ENCODE measurements at places on chromosomes 3 and 15.

DNA sequence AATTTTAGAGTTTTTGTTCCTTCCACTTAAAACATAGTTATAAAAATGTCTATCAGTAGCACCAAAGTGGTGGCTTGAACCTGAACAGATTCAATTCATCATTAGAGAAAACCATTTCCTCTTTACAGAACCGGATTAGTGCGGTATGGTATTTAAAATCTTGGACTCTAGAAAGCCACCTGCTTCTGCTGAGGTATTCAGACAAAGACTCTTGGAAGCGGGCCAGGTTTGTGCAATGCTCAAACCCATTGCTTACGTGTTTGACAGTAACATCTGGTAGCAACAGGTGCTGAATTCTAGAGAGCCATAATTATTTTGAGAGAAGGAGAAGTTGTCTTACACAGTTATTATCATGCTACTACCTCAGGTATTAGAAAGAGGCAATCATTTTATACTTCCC lies 290.5 kb downstream of the NAALADL2 start:
- DNase-seq, result no peak

DNA sequence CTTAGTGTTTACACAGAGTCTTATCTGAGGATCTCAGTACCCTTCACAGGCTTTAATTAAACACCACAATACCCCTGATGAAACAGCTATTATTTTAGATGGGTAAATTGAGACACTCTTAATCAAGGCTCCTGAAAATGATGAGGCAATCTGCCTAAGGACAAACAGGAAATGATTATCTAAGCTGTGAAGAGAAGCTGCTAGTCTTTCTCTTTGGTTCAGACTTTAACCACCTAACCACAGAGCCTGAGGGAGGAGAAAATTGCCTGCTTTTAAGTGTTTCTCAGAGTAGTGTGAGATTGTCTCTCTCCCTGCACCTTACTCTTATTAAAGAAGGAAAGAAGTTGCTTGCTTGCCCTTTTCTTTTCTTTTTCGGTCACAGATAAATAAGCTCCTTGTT lies 364.3 kb upstream of the ADAMTS9 start:
- DNase-seq, result no peak

DNA sequence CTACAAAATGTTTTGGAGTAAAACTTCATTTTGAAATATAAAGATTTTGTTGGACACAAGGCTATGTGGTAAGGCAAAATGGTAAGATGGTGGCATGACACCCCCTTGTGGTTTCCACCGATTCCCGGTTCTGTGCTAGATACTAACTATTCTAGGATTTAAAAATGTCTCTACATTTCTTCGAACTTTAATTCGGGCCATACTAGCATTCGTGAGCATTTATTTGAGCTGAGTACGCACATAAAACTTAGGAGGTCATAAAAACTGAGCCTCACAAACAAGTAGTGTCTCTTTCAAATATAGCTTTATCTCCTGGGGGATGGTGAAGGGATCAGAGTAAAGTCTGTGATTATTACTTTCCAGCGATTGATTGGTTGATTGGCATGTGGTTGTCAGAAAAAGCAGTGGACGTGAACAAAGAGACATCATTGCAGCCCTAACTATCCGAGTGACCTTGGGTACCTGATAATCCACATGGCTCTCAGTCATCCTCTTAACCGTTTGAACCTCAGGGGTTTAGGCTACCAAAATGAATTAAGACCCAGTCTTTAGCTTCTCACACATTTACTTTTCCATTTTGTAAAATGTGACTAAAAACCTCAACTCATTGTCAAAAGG lies 1.1 kb upstream of the ZNF639 start:
- no peak for DNase-seq

DNA sequence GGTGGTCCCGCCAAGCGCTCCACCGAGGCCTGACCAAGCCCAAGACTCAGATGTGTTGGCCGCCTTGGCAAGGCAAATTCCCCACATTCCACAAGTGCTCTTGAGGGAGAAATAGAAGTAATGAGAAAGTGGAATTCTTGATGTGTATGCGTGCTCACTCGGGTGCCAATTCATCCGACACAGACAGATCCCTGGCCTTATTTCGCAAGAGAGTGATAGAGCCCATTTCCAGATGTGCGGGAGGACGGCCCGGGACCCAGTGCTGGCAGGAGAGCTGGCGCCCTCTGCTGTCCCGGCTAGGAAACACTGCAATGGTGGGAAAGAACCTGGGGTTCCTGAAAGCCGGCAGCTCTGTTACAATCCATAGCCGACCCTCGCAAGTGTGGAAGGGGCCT lies 76.0 kb downstream of the HMG20A start:
- peak; percentile 6 for DNase-seq

GRCh38 chr15:46764851-46765250 lies 952.5 kb upstream of the SEMA6D start:
- DNase-seq, result no peak

DNA sequence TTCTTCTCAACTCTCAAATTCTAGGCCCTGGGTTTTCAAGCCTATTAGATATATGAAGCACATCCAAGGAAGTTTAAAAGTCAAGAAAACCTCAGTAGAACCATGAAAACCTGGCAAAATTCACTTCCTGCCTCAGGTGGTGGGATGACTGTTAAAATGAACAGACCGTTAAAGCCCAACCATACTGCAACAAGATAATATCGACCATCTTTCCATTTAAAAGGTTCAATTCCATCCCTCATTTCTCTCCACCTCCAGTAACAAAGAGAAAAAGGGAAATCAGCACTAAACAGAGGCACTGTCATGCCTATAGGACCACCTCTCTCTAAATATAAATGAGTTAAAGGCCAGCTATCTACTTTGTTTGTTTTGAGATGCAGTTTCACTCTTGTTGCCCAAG lies 31.2 kb downstream of the EDC3 start:
- no peak for DNase-seq

GRCh38 chr3:81218023-81218422 lies 543.4 kb downstream of the GBE1 start:
- DNase-seq, result no peak

DNA sequence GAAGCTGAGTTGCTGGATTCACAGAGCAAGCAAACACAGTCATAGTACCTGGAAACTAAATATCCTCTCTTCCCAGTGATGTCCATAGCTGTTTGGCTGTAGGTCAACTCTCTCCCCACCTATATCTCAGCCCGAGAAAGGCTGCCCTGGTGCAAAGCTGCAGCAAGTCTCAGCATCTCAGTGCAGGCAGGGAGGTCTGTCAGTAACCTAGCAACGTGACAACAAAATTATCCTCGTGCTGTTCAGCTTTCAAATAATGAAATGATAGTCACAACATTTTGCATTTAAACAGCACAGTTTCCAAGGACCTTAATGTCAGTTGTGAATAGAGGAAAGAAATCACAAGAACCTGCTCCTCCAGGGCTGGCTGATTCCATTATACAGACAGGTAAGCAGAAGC lies 83.6 kb downstream of the CHST2 start:
- DNase-seq, result no peak

DNA sequence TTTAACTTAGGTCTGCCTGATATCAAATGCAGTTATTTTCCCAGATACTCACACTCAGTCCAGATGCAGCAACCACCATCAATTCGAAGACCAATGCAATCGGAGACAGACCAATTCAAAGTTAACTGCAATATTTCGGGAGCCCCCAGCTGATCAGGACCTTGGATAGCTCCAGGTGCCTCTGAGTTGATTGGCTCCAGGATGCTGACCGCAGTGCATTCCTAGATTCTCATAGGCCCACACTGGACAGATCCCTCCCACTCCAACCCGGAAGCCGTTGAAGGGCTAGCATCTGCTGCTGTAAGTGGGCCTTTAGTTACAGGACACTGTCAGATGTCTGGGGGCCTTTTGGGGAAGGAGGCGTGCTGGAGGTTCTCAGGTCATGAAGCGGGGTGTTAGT lies 89.5 kb upstream of the ATP2B2 start:
- no peak for DNase-seq
